Urinary bladder (tissue), 4 donors: ENCODE measurements at places on chromosomes 6 and 20. TPM values are rescaled to one million over a fixed set of nuclear protein-coding genes. Genes with fewer than 3 reads are reported as not detected.

DNA sequence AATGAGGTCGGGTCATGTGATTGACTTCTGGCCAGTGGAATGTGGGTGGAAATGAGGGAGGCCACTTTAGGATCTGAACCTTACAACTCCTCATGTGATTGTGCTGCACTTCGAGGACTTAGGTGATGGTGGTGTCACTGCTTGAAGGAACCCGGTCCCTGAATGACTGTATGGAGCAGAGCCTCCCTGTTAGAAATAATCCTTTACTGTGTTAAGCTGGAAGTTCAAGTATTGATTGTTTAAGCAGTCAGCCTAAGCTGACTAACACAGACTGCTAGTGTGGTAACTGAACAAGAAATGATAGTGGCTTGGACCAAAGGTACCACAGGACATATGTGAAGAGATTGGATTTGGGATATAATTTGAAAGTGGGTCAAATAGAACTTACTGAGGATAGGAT lies 138.0 kb downstream of the OPN5 start:
- DNase-seq = no peak

DNA sequence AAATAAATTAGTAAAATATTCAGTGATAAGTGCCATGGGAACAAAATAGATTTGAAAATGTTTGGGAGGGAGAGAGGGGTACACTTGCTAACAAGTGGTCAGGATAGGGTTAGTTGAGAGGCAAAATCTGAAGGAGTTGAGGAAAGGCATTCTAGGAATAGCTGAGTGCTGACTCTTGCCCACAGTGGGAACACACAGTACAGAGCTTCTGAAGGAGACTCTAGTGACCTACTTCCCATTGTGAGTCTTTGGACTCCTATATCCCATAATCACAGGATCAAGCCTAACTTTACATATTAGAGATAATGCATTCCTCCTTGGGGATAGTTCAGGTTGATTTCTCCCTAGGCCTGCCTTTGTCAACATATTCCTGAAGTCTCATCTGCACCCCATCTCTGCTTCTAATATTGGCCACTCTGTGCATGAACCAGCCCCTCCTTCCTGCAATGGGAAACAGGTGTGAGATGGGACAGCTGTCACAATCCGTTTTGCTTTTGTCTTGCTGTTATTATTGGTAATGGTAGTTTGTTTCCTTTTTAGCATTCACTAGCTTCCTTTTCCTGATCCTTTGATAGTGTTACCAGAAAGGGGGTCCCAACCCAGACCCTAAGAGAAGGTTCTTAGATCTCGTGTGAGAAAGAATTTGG lies 2.6 kb upstream of the TRIM38 start:
- DNase-seq = no peak

The PPP1R14C gene
- 0.42 TPM for total RNA-seq

The GRM4 gene
- 0.11 TPM for total RNA-seq

The C20orf141 gene
- not detected for total RNA-seq

DNA sequence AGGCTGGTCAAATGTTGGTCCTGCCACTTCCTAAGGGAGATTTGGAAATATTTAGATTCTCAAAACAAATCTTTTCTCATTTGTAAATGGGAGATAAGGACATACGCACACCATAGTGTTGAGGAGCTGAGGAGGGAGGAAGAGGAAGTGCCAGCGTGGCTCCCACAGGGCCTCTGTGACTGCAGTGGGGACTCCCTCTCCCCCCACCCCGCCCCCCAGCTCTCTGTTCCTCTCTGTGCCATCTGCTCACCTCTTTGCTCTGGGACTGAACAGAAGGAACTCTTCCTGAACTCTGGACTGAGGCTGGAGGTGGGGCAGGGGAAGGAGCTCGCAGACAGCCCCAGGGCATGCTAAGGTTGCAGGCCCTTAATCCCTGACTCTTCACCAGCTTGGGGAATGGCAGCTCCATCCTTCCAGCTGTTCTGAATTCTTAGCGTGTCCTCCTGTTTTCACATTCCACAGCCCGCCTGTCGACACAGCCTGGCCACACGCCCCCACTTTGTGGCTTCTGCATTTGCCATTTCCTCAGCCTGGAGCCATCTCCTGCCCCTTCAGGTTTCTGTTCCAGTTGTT lies 11.4 kb downstream of the DDX27 start:
- DNase-seq = no peak

DNA sequence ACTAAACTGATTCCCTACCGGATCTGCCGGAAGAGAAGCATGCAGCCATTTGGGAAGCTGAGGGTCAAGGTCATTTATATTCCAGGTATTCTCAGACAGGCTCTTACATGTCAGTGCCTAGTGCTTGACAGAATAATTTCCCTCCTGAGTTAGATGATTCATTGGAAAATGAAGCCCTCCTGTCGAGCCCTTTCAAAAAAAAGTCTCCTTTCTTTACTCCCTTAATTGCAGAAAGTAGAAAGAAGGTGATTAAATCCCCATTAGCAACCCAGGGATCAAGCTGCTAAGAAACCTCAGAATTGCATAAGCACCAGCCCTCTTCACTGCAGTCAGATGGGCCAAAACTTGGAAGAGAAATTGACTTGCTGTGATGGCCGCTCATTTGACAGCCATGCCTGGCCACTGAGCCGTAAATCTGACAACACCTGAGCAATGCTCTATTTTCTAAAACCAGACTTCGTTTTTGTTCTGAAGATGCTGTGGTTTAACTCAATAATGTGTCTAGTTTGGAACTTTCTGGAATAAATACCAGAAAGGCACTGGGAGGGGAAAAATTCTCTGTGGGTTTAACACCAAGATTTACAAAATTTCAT lies 61.0 kb upstream of the ARMH2 start:
- no peak for DNase-seq

- DNase-seq = no peak
Observed at GRCh38 chr6:13479971-13480434, 7.4 kb downstream of the GFOD1 start.

The AGER gene
- 1.5 TPM for total RNA-seq

DNA sequence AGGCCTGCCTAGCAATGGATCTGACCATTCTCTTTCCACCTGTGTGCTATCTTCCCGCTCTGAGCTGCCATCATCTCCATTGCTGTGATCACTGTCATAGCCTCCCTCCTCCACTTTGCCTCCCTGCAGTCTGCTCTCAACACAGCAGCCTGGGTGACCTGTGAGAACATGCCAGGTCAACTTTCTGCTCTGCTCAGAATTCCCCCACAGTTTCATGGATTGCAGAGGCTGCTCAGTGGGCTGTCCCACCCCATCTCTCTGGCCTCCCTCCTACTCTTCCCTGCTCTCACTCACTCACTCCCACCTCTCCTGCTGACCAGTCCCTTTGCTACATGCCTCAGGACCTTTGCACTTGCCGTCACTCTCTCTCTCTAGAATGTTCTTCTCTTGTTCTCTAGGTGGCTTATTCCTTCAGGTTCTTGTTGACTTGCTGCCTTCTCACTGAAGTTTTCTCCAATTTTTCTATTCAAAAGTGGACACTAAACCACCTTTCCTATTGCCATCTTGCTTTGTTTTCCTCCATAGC lies 159.9 kb downstream of the CD83 start:
- no peak for DNase-seq

DNA sequence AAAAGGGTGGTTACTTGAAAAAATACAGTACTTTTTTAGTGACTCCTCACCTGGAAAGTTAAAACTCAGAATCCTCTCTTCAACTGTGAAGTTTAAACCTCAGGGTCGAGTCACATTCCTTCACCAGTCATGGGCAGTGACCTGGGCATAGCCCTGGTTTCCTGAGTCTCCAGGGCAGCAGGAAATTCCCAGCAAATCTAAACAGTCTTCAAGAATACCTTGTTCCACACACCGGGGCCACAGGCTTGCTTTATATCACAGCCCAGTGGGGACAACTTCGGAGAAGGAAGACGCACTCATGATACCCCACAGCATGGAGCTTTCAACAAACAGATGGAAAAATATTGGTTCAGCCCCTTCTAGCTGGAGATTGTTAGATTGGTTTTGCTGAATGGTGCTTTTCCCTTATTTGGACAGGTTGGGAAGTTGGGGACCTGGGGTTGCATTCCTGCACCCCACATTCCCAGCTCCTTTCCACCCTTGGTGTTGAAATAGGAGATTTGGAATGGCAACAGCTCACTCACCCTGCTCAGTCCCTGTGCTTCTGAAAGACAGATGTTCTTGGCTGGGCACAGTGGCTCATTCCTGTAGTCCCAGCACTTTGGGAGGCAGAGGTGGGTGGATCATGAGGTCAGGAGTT lies 113.0 kb upstream of the TMEM170B start:
- DNase-seq = no peak

GRCh38 chr6:20669571-20670314 lies 135.5 kb downstream of the CDKAL1 start:
- no peak for DNase-seq

GRCh38 chr6:15501826-15502445 lies 160.9 kb downstream of the DTNBP1 start:
- DNase-seq = no peak

- no peak for DNase-seq
Observed at GRCh38 chr6:140597181-140597580, 1222.7 kb upstream of the CITED2 start.

GRCh38 chr6:1381481-1382330 lies 7.7 kb upstream of the FOXF2 start:
- DNase-seq = no peak

DNA sequence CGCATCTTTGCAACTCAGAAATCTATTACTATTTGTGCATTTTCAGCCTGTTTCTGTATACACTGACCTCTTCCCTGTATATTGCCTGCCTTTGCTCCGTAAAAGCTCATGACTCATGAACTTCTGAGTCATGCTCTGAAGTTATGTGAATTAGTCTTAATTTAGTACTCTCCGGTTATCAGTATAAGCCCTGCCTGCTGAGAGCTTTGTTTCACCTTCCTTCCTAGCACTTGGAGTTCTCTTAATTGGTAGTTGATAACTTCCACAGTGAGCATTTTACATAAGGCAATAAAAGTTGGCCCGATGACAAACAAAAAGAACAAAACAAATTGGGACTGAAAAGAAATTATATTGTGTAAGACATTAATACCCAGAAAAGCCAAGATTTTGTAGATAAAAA lies 231.4 kb downstream of the GJA1 start:
- DNase-seq = no peak

GRCh38 chr6:167904791-167905190 lies 78.1 kb downstream of the AFDN start:
- no peak for DNase-seq

The CBLN4 gene
- 11.7 TPM for total RNA-seq

DNA sequence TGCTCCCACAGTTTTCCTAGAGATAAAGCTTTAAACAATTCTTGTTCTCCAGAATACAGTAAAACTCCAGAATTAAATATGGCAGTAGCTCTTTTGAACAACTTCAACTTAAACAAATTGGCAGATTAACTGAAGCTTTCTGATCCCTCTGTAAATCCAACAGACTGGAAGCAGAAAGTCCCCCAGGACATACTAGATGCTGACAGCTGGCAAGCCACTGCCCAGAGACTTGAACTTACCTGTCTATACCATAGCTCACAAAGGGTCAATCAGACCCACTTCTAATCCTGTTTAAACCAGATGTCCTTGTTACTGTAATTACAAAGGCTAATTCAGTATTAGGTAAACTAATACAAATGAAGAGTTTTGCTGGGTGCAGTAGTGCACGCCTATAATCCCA lies 12.3 kb downstream of the GPLD1 start:
- no peak for DNase-seq

GRCh38 chr20:42474646-42475045 lies 715.1 kb downstream of the PTPRT start:
- DNase-seq = no peak

The DAAM2 gene
- total RNA-seq = 21.1 TPM

DNA sequence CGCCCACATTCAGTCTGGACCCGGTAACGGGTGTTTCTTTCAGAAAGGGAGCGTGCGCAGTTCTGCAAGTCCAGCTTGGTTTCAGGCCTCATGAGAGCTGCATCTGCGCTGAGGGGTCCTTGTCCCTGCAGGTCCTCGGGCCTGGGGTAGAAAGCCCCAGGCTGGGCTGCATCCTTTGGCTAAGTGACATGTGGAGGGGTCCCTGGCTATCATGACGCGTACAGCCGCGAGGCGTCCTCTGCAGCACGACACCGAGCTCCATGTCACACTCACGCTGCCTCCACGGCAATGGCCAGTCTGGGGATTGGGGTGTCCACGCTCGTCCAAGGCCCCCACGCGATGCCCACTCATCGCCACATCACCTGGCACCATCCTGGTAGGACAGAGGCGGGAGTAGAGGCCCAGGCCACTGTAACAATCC lies 1.7 kb upstream of the KIF25 start:
- DNase-seq = no peak

The LINC00237 gene
- not detected for total RNA-seq

The GPR6 gene
- total RNA-seq = not detected

- DNase-seq = no peak
Observed at GRCh38 chr6:40511884-40512283, 75.3 kb downstream of the LRFN2 start.

DNA sequence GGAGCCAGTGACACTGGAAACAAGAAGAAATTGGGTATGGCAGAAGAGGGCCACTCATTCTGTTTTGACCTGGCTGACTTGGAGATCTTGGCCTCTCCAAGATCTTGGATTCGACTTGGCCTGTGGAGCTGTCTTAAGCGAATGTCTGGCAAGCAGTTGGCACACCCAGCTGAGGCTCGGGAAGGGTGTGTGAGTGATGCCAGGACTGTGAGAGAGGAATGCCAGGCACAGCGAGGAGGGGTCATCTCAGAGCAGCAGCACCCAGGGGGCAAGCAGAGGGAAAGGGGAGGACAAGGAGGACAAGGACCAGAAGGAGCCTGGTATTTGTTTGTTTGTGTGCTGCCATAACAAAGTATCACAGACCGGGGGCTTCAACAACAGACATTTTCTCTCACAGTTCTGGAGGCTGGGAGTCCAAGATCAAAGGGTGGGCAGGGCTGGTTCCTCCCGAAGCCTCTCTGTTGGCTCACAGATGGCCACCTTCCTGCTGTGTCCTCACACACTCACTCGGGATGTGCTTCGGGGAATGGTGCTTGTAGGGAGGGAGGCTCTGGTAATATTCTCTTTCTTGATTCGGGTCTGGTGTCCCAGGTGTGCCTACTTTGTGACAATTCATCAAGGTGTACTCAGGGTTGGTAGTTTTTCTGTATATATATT lies 33.0 kb downstream of the RPP40 start:
- DNase-seq = no peak

GRCh38 chr6:39997101-39997635 lies 62.9 kb upstream of the MOCS1 start:
- DNase-seq = no peak

GRCh38 chr6:89745096-89745495 lies 74.5 kb downstream of the MDN1 start:
- no peak for DNase-seq

DNA sequence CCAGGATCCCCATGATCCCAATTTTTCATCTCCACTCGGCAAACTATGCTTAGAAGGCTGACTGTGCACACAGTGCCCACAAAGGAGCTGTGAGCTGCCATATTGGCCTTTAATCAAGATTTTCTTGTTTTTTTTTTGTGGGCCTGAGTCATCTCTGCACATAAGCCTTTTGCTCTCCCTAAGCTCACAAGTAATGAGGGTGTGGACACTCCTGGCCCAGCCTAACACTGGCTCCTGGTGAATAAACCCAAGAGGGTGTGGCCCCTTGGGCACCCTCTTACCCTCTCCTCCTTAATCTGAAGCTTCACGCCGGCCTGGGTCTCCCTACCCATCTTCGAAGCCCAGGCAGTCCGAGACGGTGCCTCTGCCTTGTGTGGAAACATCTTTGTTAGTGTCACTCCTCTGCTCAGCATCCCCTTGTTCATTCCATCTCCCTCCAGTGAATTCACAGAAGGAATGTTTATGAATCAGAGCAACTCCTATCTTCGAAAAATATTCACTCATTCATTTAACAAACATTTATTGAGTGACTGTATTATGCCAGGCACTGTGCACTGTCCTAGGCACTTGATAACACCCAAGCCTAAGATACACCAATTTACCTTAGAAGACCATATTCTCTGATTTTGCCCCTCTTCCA lies 22.2 kb upstream of the MRPS10 start:
- no peak for DNase-seq
